ENCODE measurements at places on chromosomes 4 and X. TPM values are rescaled to one million over a fixed set of nuclear protein-coding genes. Genes with fewer than 3 reads are reported as not detected.

- no peak overlapping the region for H3K27ac ChIP-seq
- no peak overlapping the region for H3K4me3 ChIP-seq
- DNase-seq = no peak
- H3K27me3 ChIP-seq = no peaks in the 10 kb centered on the region
These were observed 4.9 kb downstream of the SMR3A start for GRCh38 chr4:70365479-70365878.

- no peaks in the 10 kb centered on the region for H3K4me1 ChIP-seq
- H3K36me3 ChIP-seq = no peaks in the 10 kb centered on the region
- DNase-seq = no peak
These were observed 2073.8 kb upstream of the TENM3 start for GRCh38 chr4:180169394-180169793.

DNA sequence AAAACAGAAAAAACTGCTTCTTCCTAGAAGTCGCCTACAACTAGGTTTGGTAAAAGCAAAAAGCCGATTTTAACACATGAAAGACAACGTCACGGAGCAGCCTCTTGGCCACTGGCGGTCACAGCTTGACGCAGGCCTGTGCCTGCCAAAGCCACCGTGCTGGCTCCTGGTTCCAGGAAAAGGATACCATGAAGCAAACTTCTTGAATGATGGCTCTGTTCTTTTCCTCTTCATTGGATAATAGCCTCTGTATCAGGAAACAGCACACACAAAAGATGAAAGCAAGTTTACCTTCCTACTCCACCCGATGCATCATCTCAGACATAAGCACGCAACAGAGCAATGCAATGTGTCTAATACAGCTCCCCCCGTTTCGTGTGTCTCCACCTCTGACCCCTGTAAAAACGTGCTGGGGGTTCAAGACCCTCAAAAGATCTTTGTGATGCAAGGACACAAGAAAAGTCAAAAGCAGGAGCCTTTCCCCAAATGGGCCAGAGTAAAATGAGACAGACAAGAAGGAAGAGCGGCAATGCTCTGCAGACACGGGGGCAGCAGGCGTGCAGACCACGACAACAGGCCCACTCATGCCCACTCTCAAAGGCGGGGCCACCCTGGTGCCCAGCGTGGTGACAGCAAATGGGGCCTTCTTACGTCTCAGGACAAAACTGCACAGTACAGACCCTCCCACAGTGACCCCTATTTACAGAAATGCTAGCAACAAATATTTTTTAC is 19.4 kb downstream of the GAK start:
- no peak overlapping the region for H3K4me3 ChIP-seq
- H3K4me1 ChIP-seq = no peaks in the 10 kb centered on the region
- peaks cover 29% of the 10 kb centered on the region for H3K36me3 ChIP-seq
- H3K27ac ChIP-seq = no peak overlapping the region

DNA sequence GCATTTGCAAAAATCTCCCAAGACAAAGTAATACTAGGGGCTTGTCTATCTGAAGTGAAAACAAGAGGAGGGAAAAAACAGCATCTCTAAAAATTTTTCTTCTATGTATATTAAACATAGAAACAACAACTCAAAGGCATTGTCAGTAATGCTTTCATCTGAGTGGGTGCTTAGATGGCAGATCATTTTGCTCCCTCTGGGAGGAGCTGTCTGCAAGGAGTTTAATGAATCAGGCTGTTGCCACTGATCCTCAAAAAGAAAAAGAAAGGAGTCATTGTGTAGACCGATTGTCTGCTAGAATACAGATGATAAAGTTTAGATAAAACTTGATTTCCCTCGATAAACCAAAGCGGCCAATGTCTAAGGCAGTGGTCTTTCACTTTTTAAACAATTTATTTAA is 49.7 kb upstream of the KLHL8 start:
- H3K27me3 ChIP-seq = no peaks in the 10 kb centered on the region
- no peak overlapping the region for H3K4me3 ChIP-seq
- H3K27ac ChIP-seq = no peak overlapping the region
- H3K36me3 ChIP-seq = no peaks in the 10 kb centered on the region

DNA sequence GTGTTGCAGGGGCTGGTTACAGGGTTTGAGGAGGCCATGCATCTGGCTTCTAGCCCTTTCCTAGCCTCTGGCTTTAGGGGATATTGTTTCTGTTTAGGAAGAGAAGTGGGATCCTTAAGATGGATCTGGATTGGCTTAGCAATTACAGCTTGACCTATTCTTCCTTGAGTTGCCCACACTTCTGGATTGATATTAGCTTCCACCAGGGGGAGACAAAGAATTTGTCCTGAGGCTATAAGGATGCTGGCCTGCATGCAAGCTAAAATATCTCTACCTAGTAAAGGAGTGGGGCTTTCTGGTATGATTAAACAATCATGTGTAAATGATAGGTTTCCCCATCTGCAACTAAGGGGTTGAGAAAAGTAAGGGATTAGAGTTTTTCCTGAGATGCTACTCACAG is 117.2 kb downstream of the TEX13C start:
- H3K36me3 ChIP-seq = peaks cover 34% of the 10 kb centered on the region
- H3K27me3 ChIP-seq = no peaks in the 10 kb centered on the region
- H3K4me1 ChIP-seq = no peaks in the 10 kb centered on the region
- DNase-seq = no peak

DNA sequence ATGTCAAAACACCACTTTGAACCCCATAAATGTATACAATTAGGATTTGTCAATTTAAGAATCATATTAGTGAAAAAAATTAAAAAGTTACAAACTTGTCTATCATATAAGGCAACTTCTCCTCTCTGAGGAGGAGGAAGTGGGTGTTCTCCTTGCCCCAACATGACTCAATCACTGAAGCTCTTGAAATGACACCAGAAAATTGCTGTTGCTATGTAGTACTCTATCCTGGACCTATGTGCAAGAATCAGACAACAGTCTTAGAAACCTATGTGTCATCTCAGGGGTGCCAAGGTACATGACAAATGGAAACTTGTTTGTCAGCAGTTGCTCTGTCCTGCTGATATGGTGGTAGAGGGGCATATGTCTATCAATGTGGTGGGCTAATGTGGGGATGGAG is 47.7 kb downstream of the HMGB3 start:
- H3K4me1 ChIP-seq = no peaks in the 10 kb centered on the region
- no peaks in the 10 kb centered on the region for H3K36me3 ChIP-seq
- H3K27ac ChIP-seq = no peak overlapping the region
- DNase-seq = no peak
- no peak overlapping the region for H3K4me3 ChIP-seq

- no peaks in the 10 kb centered on the region for H3K27me3 ChIP-seq
- H3K36me3 ChIP-seq = peaks cover 2% of the 10 kb centered on the region
- no peak for DNase-seq
- H3K4me3 ChIP-seq = no peak overlapping the region
These were observed 200.1 kb upstream of the VCX3A start for GRCh38 chrX:6734844-6735634.

SHOX gene
- total RNA-seq = 0.18 TPM

PAGE1 gene
- not detected for total RNA-seq

SASH3 gene
- not detected for total RNA-seq

MAB21L2 gene
- total RNA-seq = not detected

PROM1 gene
- total RNA-seq = 98.3 TPM

DNA sequence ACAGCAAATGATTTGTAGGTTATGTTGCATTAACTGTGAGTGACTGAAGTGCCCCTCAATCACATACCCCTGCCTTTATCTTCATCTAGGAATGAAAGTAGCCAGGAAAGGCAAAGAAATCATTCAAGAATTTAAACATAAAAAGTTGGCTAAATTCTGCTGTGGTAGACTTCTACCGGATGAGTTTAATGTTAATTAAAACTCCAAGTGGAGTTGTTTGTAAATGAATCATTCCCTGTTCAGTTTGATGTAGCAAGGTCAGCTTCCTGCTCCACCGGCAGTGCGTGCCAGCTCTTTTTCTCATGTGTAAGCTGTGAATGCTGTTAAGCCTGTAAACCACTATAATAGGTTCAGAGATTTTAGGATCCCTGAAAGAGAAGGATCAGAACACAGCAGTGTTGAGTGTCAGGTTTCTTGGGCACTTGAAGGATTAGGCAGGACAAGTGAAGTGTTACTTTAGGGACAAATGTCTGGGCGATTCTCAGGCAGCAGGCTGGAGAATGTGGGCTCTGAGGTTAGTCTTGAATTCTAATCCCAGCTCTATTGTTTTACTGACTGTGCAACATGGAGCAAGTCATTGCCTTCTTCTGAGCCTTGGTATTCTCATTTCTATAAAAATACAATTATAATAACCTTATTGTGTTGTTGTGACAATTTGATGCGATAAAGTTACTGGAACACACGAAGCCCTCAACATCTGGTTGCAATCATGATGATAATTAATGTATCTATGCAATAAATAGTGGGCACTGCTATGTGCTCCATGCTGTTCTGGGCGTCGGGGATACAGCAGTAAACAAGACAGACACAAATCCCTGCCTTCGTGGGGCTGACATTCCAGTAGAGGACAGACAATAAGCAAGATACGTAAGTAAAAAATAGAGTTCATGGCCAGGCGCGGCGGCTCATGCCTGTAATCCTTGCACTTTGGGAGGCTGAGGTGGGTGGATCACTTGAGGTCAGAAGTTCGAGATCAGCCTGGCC is 112.0 kb downstream of the SHROOM3 start:
- peak overlapping the region; percentile 72 for H3K27ac ChIP-seq
- no peak for DNase-seq
- peaks cover 5% of the 10 kb centered on the region for H3K36me3 ChIP-seq
- no peaks in the 10 kb centered on the region for H3K27me3 ChIP-seq
- H3K4me1 ChIP-seq = peaks cover 4% of the 10 kb centered on the region
- H3K4me3 ChIP-seq = no peak overlapping the region

PLP1 gene
- 88.3 TPM for total RNA-seq

GRCh38 chrX:107522901-107523300 is 73.4 kb downstream of the FRMPD3 start:
- H3K4me3 ChIP-seq = no peak overlapping the region
- no peaks in the 10 kb centered on the region for H3K36me3 ChIP-seq
- no peak overlapping the region for H3K27ac ChIP-seq
- H3K4me1 ChIP-seq = no peaks in the 10 kb centered on the region
- DNase-seq = no peak

DNA sequence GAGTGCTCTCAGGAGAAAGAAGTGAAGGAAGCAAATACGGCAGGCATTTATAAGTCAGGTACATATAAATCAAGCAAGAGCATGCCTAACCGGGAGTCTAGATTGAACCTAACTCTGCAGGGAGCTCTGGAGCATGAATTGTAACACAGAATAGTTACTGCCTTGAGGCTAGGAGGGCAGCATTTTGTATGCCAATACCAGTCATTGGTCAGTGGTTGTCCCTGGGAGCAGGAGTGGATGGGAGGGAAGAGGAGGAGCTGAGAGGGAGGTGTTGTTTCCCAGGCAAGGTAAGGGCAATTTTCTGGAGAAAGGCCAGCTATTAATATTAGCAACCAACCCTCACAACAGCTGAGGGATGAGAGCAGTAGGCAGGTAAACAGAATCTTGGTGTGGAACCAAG is 224.7 kb upstream of the DCAF8L1 start:
- H3K4me3 ChIP-seq = peak overlapping the region; percentile 72
- no peaks in the 10 kb centered on the region for H3K27me3 ChIP-seq
- H3K4me1 ChIP-seq = no peaks in the 10 kb centered on the region
- no peak overlapping the region for H3K27ac ChIP-seq
- DNase-seq = peak; percentile 30
- no peaks in the 10 kb centered on the region for H3K36me3 ChIP-seq

DCAF12L2 gene
- total RNA-seq = 1.2 TPM

GRCh38 chrX:49949961-49950360 is 27.6 kb downstream of the CLCN5 start:
- no peak for DNase-seq
- H3K27ac ChIP-seq = no peak overlapping the region
- no peak overlapping the region for H3K4me3 ChIP-seq
- H3K36me3 ChIP-seq = 0 out of 2 replicates have a peak, but pooled peaks cover 3% of the 10 kb centered on the region
- H3K27me3 ChIP-seq = no peaks in the 10 kb centered on the region

DNA sequence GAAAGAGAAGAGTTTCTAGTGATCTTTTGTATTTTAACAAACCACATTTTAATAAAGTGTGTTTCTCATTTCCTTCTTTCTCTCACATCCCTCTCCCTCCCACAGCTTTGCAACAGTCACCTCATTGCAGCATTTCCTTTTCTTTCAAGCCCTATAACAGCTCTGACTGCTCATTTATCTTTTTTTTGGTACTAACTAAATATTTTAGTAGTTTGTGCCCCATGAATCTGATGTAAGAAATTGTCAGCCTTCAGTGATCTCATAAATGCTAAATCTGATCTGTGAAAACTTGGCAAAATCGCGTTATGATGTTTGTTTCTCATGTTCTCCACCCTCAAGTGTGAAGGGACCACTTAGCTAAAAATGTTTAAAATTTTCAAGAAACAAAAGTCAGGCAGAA is 258.5 kb upstream of the SLIT2 start:
- H3K36me3 ChIP-seq = no peaks in the 10 kb centered on the region
- H3K27me3 ChIP-seq = no peaks in the 10 kb centered on the region
- H3K4me1 ChIP-seq = no peaks in the 10 kb centered on the region
- H3K27ac ChIP-seq = no peak overlapping the region
- H3K4me3 ChIP-seq = no peak overlapping the region

DNA sequence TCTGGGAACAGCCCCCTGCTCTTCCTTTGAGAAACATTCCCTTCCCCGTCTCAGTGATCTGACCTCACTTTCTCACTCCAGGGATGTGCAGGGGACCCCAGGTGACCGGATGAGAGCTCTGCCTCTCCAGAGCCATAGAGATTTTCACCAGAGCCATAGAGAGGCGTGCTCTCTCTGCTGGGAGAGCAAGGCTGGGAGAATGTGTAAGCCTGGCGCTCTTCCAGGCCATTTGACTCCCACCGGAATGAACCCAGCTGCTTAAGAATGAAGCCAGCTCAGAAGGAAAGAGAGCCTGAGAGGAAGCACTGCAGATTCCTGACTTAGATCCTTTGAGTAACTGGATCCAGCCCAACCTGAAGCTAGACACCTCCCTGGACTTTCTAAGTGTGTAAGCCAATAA is 106.4 kb downstream of the DHX15 start:
- H3K27me3 ChIP-seq = no peaks in the 10 kb centered on the region
- H3K27ac ChIP-seq = no peak overlapping the region
- peak; percentile 53 for DNase-seq
- H3K4me1 ChIP-seq = peaks cover 7% of the 10 kb centered on the region

DNA sequence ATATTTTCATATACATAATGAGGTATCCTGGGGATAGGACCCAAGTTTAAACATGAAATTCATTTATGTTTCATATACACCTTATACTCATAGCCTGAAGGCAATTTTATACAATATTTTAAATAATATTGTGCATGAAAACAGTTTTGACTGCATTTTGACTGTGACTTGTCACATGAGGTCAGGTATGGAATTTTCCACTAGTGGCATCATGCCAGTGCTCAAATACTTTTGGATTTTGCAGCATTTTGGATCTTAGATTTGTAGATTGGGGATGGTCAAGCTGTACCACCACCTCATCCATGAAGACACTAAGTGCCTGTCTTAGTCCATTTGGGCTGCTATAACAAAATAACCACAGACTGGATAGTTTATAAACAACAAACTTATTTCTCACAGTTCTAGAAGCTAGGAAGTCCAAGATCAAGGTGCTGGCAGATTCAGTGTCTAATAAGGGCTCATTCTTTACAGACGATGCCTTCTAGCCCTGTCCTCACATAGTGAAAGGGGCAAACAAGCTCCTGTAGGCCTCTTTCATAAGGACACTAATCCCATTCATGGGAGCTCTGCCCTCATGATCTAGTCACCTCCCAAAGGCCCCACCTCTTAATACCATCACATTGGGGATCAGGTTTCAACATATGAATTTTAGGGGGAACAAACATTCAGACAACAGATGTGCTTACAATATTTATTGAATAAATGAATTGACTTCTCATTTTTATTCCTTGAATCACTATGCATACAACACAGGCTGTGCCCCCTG is 9.4 kb downstream of the NUDT6 start:
- no peak overlapping the region for H3K4me3 ChIP-seq
- DNase-seq = no peak
- no peak overlapping the region for H3K27ac ChIP-seq

GRCh38 chr4:37891260-37892159 is 626 bp downstream of the TBC1D1 start:
- H3K36me3 ChIP-seq = no peaks in the 10 kb centered on the region
- peaks cover 15% of the 10 kb centered on the region for H3K27me3 ChIP-seq
- no peaks in the 10 kb centered on the region for H3K4me1 ChIP-seq
- H3K27ac ChIP-seq = no peak overlapping the region
- H3K4me3 ChIP-seq = peak overlapping the region; percentile 87

Data from H9 (cell line).